ENCODE measurements at places on chromosomes 4 and X.

DNA sequence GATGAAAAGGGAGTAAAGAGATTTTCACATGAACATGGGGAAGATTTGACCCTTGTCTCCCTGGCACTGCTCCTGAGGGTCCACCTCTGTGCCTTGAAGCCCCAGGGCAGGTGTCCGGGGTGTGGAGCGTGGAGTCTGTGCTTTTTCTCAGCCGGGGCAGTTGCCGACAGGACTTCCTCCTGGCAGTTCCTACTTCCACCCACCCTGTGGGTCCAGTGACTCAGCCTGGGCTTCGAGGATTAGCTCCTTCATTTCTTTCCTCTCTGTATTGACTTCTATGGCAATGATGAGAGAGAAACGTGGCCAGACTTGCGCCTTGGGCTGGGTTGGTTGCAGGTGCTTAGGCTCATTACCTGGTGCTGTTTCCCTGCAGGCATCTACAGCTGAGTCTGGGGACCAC lies 35.9 kb upstream of the CLCN4 start:
- DNase-seq: no peak

GRCh38 chr4:177380730-177381287 lies 61.4 kb downstream of the AGA start:
- DNase-seq: no peak

DNA sequence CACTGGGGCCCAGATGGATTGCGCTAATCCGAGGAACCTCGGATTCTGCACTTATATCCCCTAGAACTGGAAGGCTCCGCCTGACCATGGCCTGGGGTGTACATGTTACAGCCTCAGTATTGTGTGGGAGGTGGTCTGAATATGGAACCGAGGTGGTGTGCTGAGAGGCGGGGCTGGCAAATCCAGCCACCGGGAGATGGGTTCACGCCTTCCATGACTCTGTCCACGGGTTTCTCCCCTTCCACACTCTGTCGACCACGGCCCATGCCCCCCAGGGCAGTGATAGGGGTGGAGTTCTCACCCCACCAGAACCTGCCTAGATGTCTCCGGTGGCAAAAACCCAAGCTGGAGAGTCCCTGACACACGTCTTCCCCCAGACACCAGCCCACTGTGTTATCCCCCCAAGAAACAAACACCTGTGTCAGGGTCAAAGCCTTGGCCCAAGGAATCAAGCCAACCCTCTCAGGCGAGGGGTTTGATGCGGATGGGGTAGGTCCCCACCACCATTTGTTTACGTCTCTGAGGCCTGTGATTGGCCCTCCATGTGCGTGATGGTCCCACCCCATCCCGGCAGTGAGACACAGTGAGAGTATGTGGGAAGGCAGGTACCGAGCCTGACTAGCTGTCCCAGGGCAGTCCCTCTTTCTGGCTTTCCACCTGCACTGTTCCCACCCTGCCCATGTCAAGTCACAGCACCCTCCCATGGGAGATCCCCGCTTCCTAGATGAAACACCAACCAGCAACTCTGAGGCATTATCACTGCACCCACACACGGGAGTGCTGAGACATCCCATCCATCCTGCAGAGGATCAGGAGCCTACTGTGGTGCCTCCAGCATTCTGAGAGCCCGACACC lies 6.6 kb upstream of the LOC101059915 start:
- DNase-seq: no peak

- no peak for DNase-seq
Observed at GRCh38 chr4:69147334-69147733, 51.1 kb downstream of the UGT2B7 start.

DNA sequence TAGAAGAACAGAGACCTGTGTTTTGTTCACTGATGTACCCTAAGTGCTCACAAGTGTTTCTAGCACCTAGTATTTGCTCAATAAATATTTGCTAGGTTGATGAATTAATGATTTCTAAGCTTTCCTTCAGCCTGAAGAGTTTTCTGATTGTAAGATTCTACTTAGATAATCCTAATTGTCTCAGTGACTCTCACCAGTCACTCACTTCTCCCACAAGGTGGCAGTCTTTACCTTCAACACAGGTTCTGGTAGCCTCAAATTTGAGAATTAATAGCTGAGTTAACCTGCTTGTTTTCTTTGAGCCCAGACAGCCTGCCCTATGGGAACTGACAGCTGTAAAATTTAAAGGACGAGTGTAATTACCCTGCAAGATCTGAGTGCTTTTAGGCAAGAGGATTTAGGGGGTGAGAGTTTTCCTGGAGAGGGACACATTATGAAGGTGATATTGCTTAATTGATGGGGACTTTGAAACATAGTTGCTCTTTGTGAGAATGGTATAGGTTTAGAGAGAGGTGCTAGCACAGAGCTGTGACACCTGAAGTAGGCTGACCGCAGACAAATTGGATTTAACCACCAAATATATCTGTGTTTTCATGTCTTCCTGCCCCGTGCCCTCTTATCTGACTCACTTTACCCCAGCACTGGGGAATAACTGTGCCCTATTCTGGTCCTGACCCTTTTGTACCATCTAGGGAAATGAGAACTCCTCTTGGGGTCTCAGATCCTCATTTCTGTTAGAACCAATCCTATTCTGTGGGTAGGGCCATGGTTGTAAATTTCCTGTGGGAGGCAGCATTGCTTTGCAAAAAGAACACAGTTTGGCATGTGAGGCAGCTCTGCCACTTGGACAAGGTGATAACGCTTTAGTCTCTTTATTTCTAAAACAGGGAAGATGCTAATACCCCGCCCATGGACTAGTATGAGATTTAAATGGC lies 27.7 kb downstream of the CD38 start:
- DNase-seq: no peak

- no peak for DNase-seq
Observed at GRCh38 chrX:47244676-47245075, 11.9 kb downstream of the USP11 start.

DNA sequence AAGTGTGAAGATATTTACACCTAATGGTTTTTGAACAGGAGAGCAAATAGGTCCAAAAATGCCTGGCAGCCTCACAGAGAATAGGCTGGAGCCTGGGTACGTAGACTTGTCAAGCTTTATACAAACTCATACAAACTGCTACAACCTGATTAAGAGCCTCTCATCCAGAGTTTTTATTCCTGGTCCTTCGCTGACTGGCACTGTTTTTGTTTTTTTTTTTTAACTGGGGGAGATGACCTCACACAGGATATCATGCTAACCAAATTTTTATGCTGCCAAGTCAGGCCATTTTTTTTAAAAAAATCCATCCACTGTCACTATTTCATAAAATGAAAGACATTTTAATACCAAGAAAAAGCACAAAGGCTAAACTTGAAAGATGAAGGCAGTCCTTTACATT lies 1.9 kb downstream of the FAM114A1 start:
- no peak for DNase-seq

DNA sequence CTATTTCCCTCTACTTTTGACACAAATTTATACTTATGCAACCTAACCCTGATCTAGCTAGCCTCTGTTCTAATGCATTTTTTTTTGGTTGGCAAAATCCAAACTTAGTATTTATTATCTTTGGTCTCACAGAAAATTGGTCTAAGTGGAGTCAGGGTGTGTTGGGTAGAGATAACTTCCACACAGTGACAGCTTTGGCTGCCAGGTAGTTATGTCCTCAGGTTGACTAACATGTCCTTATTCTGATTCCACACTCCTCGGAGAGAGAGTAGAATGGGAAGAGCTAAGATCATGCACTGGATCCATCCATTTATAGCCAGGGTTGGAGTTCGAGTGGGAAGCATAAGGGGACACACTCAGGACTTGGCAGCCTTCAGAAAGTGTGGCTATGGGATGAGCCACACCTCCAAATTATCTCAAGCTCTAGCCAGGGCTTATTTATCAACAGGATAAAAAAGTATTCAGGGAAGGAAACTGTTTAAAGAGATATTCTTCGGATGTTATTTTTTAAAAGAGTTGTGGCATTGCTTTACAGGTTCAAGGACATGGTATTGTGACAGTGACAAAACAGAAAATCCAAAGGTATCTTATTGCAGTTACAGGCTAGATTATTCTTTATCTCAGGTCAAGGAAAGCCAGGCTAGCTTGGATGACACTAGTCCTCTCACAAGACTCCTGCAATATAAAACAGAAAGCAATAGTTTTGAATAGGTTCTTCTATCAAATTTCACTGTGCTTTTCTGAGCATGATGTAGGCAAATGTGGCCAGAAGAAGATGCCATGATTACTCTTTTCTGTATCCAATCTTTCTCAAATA lies 51.5 kb downstream of the NPY1R start:
- DNase-seq: no peak

- DNase-seq: no peak
Observed at GRCh38 chrX:77119706-77120105, 327.5 kb upstream of the FGF16 start.

- DNase-seq: peak; percentile 31
Observed at GRCh38 chr4:26787461-26788340, 72.9 kb upstream of the STIM2 start.

DNA sequence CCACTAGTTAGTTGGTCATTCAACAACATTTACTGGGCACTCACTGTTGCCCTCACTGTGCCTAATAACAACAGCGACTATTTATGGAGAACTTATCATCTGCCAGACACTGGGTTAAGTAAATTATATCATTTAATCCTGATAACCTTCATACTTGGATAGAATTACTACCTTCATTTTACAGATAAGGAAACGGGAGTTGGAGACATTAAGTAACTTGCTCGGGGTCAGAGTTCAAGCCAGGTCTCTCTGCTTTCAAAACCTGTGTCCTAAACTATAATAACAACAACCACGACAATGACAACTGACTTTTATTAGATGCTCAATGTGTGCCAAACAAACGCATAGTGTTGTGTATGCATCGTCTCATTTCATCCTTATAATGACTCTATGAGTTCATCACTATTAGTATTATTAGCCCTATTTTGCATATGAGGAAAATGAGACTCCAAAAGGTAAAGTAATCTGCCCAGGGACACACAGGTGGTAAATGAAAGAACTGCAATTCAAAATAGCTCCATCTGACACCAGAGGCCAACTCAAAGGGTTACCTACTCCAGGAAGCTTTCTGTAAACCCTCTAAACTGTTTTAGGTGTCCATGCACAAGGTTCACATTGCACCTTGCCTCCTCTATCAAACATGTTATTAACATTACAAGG lies 98.4 kb upstream of the ACSL4 start:
- no peak for DNase-seq

DNA sequence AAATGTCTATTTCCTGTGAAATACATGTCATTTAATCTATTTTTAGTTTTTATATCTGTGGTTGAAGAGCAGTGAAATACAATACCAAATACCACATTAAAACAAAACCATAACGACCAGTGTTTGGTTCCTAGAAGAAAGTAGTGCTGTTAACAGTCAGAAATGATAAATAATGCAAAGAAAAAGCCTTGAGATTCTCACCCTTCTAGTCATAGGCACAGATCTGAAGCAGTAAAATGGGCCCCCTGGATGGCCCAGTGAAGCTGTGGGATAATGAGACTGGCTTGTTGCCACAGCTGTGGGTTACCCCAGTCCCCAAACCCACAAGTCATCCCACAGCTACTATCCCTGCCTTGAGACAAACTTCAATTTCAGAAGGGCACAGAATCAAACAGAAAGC lies 137.3 kb upstream of the RPL34 start:
- no peak for DNase-seq

DNA sequence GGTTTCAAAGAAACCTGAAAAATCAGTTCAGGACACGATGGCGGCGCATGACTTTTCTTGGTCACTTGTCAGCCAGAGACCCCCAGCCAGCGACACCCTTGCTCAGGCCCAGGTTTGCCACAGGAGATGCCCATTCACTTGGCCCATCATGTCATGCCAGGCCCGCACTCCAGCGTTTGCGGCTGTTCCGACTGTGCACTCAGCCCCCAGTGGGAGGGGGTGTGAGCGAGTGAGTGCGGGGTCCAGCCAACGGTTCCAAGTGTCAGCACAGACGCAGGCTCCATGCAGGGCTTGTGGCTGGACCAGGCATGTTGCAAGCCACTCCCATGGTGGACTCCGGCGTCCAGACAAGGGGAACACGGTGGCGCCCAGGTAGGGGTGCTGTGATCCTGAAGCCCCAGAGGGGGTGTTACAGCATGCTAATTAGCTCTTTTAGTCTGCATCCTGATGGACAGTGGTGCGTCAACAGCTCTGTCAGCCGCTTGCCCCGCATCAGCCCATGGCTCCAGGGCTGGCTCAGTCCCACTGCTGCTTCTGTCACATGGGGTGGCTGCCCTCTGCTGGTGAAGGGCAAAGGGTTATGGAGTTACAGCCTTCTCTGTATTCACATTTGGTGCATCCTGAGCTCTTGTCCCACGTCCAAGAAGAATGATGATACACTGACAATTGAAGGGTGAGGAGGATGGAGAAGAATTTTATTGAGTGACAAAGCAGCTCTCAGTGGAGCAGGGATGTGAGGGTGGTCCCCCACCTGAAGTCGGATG lies 3.7 kb upstream of the MAEA start:
- no peak for DNase-seq

DNA sequence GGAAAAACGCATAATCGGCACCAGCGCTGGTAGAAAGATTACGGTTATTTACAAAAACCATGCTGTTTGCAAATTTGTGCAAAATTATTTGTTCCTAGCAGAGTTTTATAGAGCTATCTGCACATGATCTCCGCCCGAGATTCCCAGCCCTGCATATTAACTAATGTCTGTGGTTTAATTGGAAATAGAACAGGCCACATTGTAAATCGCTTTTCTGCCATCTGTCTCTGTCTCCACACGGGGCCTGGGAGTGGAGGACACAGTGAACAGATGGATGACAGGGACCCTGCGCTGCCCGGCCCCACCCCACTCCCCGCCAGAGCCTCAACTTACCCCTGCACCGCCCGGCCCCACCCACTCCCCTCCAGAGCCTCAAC lies 126.9 kb downstream of the FAM53A start:
- DNase-seq: no peak

- DNase-seq: no peak
Observed at GRCh38 chrX:114710571-114710970, 126.7 kb downstream of the HTR2C start.

DNA sequence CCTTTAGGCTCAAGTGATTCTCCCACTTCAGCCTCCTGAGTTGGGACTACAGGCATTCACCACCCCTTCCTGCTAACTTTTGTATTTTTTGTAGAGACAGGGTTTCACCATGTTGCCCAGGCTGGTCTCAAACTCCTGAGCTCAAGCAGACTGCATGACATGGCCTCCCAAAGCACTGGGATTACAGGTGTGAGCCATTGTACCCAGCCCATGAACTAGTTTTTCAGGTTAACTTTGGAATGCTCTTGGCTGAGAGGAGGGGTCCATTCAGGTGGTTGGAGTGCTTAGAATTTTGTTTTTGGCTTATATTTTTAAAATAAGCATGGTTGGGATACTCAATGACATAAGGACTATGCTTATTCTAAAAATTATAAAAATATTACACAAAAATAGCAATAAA lies 355.7 kb upstream of the MAGEB16 start:
- DNase-seq: no peak

DNA sequence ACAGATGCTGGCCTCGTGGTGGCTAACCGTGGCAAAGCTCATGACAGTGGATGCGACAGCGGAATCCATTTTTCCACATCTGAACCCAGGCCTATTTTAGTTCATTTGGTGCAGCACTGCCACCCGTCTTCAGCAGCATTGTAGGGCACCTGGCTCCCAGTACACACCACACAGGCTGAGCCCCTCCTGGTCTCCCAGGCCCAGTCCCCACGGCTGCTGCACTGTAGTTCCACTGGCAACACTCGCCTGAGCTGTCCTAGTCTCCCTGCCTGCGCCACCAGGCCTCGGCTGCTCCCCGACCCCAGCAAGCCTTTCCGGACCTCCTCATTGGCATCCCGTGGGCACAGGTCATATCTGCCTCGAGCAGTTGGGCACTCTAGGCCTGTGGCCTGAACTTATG lies 76.2 kb downstream of the MTMR1 start:
- no peak for DNase-seq

Measured in skin of body (tissue), 3 donors.